ENCODE measurements at places on chromosomes 5 and 9.

GRCh38 chr9:81669041-81669651, 20.2 kb downstream of the TLE1 start:
- no peak for DNase-seq

GRCh38 chr5:93723005-93723404, 18.4 kb downstream of the POU5F2 start:
- DNase-seq: peak; percentile 47

GRCh38 chr5:179864686-179865085, 6.1 kb upstream of the MRNIP start:
- no peak for DNase-seq

DNA sequence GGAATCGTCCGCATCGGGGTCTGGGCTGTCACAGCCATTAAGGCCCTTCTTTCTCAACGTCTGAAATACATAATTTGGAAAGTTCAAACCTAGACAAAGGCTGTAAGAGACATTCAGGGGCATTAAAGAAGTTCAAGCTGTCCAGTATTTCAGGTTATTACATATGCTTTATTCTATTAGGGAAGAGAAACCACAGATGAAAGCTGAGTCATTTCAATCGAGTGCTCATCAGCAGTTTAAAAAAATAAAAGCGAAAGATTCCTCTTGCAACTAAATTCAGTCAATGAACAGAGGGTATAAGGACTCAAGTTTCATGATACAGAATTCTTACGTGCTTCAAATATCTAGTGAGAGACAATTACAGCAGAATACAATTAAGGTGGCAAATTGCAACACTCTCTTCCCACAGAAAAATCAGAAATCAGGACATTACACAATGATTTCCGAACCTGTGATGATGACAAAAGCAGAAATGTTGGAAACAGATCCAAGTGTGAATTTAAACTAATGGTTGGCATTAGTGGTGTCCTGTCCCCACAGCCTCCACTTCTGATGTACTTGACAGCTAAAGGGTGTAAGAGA, 121.6 kb downstream of the MEF2C start:
- peak; percentile 33 for DNase-seq

DNA sequence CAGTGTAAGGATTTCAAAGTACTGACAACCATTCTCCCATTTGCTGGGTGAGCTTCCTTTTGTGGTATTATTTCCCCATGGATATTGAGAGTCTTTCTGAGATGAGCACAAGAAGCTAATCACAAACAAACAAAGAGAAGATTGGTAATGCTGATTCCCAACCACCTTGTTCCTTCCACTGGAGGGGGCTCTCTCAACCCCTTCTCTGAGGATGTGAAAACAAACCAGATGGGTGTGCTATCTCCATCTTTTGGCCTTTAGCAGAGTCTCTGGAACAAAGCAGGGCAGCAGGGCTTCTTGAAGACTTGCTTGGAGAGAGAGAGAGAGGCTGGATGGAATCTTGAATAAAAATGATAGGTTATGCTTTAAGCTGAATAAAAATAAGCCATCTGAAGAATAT, 576.7 kb upstream of the ZNF462 start:
- DNase-seq: peak; percentile 47

DNA sequence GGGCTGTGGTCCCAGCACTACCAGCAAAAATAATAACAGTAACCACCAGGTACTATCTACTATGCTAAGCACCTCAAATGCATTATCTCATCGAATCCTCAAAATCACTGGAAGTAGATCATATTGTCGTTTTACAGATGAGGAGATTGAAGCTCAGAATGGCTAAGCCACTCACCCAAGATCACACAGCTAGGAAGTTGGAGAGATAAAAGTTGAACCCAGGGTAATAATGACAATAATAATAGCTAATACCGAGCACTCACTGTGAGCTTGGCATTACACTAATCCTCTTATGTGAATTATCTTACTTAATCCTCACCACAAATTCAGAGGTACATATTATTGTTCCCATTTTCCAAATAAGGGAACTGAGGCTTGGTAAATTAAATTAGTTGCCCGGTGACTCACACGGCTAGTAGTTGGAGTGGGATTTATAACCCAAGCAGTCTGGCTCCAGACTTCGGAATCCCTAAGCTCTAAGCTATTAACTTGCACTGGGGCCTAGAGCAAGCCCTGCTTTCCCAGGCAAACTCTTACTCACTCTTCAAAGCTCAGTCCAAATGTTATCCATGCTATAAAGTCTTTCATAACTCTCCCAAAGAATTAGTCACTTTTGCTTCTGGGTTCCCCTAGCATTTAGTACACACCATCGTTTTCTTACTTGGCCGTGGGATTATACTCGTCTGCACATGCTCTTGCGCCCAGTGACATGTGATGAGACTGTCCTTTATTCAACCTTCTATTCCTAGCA, 3.8 kb downstream of the ARSI start:
- peak; percentile 96 for DNase-seq

DNA sequence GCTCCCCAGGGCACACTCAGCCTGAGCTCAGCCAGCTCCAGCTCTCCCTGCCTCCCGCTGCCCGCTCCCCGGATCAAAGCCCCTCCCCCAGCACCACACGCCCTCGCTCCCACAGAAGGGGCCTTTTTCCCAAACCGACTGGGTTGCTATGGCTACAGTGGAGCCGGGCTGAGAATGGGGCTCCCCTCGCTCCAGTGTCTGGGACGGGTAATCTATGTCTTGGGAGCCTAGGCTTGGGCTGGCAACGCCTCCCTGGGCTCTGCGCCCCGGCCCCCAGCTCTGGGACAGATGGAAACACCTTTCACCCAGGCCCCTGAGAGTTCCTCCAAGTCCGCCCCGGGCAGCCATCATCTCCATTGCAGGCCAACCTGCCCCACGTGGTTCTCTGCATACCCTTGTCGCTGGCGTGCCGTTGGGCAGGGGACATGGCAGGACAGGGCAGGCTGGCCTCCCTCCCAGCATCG, 29.6 kb downstream of the NOTCH1 start:
- DNase-seq: no peak

DNA sequence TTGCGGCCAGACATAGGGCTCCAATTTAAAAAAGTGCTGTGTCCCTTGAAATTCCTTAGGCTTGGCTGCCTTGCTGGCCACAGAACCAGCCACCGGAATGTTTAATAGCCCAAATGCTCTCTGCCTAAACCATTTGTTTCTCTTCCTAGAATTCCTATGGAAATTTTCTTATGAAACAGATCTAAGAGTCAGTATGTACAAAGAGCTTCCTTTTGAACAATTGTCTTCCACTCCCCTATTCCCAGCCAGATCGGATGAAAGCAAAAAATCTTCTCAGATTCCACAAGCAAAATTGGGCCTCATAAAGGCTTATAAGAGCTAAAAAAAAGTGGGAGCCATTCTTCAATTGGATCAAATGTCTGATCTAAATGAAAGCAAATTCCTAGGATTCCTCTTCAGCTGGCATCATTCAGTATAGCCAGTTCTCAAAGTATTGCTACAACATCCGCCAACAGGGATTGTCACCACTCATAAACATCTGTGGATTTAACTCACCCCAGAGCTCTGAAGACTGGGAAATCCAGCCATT, 104.3 kb downstream of the CEMIP2 start:
- DNase-seq: no peak

- DNase-seq: peak; percentile 24
Measured at GRCh38 chr5:163790497-163790896, 285.1 kb downstream of the MAT2B start.
